ENCODE measurements at places on chromosomes 5 and 9.

GRCh38 chr5:174721530-174722432, 2.6 kb upstream of the MSX2 start:
- no peak for DNase-seq

DNA sequence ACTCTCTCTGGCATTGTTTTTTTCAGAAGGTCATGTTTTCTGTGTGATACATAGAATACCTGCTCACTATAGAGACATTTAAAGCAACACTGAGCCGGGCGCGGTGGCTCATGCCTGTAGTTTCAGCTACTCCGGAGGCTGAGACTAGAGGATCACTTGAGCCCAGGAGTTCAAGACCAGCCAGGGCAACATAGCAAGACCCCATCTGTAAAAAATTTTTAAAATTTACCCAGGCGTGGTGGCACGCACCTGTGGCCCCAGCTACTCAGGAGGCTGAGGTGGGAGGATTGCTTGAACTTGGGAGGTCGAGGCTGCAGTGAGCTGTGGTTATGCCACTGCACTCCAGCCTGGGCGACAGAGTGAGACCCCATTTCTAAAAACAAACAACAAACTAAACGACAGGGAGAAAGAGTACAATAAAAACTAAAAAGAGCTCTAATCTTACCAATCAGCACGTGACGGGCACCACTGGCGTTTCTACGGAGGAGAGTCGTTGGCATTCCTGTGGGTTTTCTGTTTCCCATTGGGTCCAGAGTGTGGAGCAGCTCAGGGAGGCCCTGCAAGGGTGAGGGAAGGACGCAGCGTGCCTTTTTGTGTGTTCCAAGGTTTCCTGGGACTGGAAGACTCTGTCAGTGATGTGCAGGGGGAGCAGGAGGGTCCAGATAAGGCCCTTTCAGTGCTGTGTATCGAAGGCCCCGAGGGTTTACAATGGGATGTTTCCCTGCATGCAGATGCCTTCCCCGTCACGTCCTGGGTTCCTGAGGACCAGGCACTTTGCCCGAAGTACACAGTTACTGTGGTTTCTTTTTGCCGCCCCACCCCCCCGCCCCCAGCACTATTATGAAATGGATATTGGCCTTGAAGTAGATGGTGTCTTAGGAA, 7.2 kb upstream of the RNU6ATAC start:
- no peak for DNase-seq

GRCh38 chr5:89572696-89573095, 689.7 kb upstream of the MEF2C start:
- DNase-seq = no peak

DNA sequence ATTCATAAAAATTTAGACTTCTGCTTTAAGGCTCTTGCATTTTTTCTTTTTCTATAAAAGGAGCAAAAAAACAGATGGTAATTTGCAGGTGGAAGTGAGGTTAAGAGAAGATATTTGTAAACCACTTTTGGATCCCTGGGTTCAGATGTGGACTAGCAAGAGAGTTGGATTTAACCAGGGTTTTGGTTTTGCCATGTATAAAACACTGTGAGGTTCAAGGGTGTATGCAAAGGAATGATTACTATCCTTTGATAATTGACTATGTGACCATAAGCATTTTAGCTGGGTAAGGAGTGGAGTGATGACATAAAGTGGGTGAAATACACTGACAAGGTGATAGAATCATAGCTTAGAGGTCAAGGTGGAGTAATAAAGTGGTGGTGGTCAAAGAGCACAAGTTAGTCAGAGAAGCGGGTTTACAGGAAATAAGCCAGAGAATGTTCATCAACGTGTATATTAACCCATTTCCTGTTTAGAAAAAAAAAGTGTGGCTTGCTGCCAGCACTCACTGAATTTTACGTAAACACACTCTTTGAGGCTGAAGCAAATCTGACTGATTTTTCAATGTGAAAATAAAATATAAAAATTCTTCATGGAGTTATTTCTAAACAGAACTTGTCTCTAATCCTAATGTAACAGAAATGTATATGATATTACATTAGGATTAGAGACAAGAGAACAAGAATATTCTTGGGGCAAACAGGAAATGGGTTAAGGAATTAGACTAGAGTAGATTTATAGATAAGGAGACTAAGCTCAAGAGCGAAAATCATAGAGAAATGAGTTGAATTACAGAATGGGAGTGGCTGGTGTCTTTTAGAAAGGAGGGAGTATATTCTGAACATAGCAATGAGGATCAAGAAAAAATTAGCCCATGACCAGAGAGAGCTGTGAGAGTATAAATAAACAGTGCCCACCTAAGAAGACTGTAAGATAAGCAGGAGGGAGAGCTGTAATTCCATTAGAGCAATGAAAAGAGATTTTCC, 74.5 kb downstream of the CDKN2A start:
- no peak for DNase-seq

- DNase-seq = no peak
Measured at GRCh38 chr9:98107926-98108325, 11.1 kb downstream of the TRIM14 start.

- peak; percentile 100 for DNase-seq
Measured at GRCh38 chr5:54902791-54903473, 82.5 kb downstream of the ESM1 start.

- no peak for DNase-seq
Measured at GRCh38 chr5:76930083-76930482, 22.8 kb upstream of the CRHBP start.

GRCh38 chr5:91865915-91866314, 482.8 kb upstream of the ARRDC3 start:
- DNase-seq = no peak

GRCh38 chr5:120043431-120043830, 414.1 kb downstream of the FAM170A start:
- DNase-seq = no peak
